ENCODE measurements at places on chromosomes 6 and 20. TPM values are rescaled to one million over a fixed set of nuclear protein-coding genes. Genes with fewer than 3 reads are reported as not detected.

GRCh38 chr6:139240161-139241010, 51.4 kb downstream of the TXLNB start:
- DNase-seq = peak; percentile 88

- no peak for DNase-seq
These were observed 84.3 kb upstream of the TRAF3IP2 start for GRCh38 chr6:111689946-111690345.

- no peak for DNase-seq
These were observed 23.8 kb upstream of the SYNDIG1 start for GRCh38 chr20:24445510-24446170.

- peak; percentile 25 for DNase-seq
These were observed 344.1 kb downstream of the CDC5L start for GRCh38 chr6:44731485-44732095.

DNA sequence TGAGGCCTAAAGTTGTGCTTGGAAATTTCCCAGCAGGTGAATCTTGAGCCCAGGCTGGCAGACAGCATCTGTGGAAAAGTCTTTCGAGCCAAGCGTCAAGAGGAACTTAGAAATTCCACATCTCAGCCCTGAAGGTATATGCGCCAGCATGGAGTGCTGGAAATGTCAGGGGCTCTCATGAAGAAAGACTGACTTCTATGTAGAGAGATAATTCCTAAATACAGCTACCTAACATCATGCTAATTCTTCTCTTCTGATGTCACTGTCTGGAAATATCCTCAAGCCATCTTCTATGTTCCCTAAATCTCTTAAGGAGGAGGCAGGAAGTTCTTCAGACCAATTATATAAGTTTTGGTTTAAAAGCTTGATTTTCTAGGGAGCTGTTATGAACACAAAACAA, 492.4 kb upstream of the MARCKS start:
- DNase-seq = peak; percentile 60

DNA sequence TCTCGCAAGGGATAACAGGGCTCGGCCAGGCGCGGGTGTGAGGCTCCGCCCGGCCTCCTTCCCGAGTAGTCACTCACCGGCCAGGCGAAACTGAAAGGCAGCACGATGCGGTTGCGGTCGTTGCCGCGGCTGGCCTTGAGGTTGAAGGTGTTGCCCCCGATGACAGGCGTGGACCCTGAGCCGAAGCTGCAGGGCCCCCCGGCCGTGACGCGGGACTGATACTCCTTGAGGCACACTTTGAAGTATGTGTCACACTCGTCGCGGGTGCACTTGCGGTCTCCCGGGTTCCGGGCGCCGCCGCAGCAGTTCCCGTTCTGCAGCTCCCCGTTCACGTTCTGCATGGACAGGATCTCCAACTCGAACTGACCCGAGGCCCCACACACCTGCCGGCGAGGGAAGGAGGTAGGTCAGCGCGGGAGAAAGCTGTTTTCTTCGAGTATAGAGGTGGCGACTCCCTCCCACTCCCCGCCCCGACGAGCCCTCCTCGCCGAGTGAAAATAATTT, 1.1 kb downstream of the JAG1 start:
- peak; percentile 59 for DNase-seq

GRCh38 chr20:44601801-44602204, 19.4 kb downstream of the PKIG start:
- DNase-seq = peak; percentile 86

- DNase-seq = no peak
These were observed 67.0 kb upstream of the TNFAIP3 start for GRCh38 chr6:137799950-137800568.

DNA sequence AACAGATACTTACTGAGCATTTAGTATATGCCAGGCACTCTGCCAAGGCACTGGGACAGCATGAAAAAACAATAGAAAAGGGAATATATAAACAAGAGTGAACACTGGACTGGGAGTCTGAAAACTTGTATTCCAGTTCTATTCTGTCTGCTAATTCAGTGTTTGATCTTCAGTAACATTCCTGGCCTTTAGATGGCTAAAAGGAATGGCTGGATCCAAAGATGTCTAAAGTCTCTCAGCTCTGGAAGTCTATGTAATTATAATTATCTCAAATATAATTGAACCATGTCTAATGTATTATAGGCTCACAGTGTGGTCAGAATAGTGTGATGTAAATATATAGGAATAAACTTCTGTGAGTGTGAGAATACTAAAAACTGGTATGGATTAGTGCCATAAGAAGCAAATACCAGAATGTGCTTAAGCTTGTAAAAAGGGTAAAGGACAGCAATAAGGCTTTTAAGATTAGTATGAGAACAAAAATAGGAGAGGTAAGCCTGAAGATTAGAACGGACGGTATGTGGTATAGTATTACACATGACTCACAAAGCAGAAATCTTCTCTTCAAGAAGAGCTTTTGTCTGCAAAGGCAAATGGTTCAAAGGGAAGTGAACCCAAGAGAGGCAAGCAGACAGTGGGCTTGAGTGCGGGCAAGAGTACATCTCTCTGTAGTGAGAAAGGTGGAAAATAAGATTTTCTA, 68.5 kb downstream of the TMEM200A start:
- DNase-seq = peak; percentile 82

GRCh38 chr6:149212892-149213801, 104.4 kb upstream of the TAB2 start:
- DNase-seq = peak; percentile 77

GRCh38 chr6:15170126-15170525, 75.7 kb upstream of the JARID2 start:
- DNase-seq = no peak

- DNase-seq = peak; percentile 93
These were observed 45.1 kb upstream of the NEDD9 start for GRCh38 chr6:11277275-11278206.

DNA sequence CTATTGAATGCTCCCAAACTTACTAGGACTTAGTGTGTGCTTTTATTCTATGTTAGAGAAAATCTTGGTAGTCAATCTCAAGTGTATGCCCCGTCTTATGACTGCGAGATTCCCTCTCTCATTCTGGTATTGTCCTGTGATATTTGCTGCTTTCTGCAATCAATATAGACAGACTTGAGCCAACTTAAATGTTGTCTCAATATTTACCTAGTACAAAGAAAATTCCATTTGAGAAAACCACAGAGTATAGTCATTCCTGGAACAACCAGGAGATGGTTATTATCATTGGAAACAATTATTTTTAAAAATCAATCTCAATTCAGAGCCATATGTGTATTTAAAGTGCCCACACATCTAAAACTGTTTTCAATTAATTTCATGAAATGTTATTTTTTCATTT, 330.0 kb downstream of the NRN1 start:
- DNase-seq = no peak

DNA sequence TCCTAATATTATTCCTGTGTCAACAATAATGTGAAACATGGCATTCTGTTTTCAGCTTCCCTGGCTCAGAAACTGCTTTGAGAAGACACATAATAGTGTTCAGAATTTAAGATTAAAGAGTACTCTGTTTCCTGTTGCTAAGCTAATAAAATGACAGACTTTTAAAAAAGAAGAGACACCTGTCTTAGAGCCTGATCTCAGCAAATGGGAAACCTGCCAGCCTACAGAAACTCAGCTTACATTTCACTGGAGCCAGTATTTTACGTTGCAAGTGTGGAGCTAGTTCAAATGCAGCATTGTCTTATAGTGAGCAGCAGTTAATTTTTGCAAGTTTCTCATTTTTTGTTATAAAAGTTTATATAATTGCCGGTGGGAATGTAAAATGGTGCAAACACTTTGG, 28.8 kb downstream of the KIZ start:
- no peak for DNase-seq

- DNase-seq = no peak
These were observed 350.0 kb upstream of the PRND start for GRCh38 chr20:4371623-4372251.

- no peak for DNase-seq
These were observed 55.3 kb downstream of the PFDN4 start for GRCh38 chr20:54263116-54263690.

DNA sequence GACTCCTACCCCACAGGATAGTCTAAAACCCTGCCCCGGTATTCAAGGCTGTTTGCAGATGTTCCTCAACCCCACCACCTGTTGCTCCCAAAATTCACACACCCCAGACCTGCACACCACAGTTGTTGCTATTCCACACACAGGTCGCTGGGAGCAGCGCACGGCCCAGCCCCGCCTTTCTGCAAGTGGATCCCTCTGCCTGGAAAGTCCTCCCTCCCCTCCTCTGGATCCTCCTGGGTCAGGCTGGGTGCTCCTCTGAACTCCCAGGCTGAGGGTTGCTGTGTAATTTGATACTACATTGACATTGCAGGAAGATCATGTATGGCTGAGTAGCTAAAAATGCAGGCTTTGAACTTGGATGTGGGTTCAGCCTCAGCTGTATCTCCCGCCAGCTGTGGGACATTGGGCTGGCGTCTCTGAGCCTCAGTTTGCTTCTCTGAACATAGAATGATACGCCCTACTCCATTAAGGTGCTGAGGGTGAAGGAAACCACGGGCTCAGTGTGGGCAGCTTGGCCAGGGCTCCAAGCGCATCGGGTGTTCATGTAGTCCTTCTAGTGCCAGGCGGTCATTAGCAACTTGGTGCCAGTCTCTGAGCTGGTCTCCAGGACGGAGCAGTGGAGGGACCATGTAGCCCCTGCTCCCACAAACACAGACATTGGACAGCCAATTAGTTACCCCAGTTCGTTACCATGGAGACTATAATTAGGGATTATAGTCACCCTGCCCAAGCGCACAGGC, 13.9 kb upstream of the CCN5 start:
- no peak for DNase-seq

DNA sequence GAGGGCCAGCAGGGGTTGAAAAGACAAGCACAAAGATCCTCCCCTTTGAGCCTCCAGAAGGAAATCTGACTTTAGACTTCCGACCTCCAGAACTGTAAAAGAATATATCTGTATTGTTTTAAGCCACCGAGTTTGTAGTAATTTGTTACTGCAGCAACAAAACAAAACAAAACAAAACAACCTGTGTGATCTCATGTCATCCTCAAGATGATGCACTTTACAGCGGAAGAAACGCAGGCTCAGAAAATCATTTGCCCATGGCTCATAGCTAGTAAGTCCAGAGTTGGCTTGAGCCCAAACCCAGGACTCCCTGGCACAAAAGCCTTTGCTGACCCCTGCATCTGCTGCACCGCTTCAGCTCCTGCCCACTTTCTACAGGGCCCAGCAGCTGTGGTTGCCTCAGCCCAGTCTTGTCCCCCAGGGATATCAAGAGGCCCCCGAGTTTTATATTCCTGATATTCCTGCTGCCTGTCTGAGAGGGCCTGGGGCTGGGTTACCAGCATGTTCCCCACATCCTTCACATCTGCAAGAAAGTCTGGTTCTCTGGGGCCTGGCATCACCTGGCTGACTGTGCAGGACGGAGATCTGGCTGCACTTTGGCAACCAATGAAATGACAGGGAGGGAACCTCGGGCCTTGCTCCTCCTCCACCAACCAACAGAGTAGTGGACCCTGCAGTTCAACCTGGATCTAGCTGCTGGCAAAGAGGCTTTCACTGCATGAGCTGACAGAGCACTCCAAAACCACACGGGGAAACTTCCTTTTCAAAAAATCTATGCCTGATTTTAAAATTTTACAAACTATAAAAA, 56.9 kb downstream of the JPH2 start:
- DNase-seq = peak; percentile 53

GRCh38 chr6:1224514-1224913, 87.4 kb upstream of the FOXQ1 start:
- no peak for DNase-seq

DNA sequence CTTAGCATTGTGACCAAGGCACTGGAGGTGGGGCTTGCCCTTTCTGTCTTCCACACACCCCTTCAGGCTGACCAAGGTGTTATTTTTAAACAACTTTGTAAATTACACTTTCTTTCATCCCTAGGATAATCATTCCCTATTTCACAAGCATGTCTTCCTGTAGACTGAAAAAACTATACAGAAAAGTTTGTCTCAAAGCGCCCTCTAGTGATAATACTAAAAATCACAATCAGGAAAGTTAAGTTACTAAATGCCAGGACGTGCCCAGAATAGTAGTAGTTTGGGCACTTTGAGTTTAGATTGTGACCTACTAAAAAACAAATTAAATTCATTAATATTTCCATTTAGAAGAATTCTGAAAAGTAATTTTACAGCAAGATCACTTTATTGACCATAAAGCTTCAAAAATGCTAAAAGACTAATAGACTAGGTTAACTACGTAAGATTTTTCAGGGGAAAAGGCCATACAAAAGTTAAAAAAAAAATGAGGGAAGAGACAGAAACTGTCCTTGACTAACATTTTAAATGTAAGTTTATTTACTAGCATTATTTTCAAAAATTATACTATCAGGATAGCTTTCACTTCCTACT, 123.3 kb upstream of the DUSP22 start:
- peak; percentile 30 for DNase-seq

The SOX4 gene
- 94.9 TPM for total RNA-seq

The PLCB1 gene
- 11.0 TPM for total RNA-seq

The SLC17A2 gene
- total RNA-seq = not detected

The VPS16 gene
- total RNA-seq = 25.1 TPM

The NQO2 gene
- 9.4 TPM for total RNA-seq

The SLC13A3 gene
- total RNA-seq = 0.66 TPM

The RNF182 gene
- total RNA-seq = 8.3 TPM

The ACSS2 gene
- total RNA-seq = 18.7 TPM

The DEFB124 gene
- total RNA-seq = not detected

The SLC35B2 gene
- total RNA-seq = 66.6 TPM
